ENCODE measurements at places on chromosomes 4 and X. TPM values are rescaled to one million over a fixed set of nuclear protein-coding genes. Genes with fewer than 3 reads are reported as not detected.

The GBA3 gene
- 2.9 TPM for total RNA-seq

The BANK1 gene
- total RNA-seq = 13.3 TPM

The GLOD5 gene
- total RNA-seq = not detected

The ACE2 gene
- 7.2 TPM for total RNA-seq

DNA sequence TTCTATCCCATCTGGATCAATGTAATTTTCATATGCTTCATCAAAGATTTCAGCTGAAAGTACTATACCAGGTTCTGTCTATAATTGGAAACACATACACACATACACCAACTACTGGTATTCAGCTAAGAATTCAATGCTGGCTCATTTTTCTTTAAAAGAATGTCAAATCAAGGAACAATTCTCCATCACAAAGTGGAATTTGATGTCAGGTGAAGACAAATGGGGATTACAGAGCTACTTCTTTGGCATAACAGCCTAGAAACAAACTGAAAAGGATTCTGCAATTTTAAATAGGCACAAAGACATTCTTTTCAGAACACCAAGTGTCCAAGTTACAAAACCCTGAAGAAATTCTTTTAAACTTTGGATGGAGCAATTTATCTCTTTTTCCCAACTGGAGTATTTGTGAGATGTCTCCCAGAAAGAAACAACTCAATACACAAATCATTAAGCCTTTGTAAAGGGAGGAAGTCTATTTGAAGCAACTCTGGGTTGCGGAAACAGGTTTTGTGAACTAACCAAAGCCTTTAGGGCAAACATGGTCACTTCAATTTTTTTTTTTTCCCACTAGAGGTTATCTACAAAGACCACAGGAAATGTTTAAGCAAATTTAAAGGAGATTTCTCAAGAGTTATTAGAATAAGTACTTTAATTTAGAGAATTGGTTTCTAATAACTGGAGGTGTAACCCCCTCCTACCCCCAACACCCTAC is 1.9 kb upstream of the FAM9C start:
- no peak for DNase-seq

DNA sequence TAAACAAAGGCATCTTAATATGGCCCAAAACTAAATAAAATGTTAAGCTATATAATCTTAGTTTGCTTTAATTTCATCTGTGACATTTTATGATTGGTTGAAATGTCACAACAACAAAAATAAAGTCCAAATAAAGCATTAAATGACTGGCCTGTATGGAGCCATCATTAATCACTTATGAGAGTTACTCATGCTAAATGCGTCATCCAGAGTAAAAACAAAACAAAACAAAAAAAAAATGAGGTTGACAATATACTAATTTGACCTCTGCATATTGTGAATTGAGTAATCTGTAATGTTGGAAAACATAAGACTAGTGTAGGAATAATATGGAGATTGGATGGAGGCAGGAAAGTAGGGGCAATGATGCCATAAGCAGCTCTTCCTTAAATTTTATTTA is 139.7 kb downstream of the MAPK10 start:
- no peak for DNase-seq

DNA sequence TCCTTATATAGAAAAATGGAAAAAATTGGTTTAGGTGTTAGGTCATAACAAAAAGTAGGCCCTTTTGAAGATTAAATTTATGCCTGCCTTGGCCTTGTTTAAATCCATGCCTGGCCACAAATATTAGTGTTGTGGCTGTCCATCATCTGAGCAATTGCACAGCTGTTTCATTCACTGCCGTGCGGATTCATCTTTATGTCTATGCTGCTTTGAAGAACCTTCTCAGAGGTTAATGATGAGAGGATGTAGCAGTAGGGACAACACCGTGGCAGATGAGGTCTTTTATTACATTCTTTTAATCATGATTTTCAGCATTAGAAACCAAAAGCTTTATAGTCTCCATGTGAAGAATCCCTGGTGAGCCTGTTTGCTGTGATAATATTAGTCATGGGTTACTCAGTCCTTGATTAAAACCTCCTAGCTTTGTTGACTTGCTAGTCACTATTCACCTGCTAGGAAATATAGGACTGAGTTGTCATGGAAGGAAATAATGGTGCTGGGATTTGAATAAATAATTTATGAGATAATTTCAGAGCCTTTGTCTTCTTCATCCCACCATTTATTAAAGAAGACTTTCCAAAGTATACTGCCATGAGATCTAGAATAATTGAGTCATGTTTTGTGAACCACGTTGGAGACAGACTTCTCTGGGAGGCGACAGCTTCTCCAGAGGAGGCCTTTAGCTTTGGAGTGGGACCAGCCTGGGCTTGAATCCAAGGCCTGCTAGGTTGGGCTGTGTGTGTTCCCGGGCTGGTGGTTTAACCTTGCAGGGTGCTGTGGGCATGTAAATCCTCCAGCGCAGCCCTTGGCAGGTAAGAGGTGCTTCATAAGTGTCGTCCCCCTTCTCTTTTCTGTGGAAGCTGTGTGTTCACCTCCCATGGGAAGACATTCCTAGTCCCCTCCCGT is 53.5 kb downstream of the PTTG2 start:
- no peak for DNase-seq

DNA sequence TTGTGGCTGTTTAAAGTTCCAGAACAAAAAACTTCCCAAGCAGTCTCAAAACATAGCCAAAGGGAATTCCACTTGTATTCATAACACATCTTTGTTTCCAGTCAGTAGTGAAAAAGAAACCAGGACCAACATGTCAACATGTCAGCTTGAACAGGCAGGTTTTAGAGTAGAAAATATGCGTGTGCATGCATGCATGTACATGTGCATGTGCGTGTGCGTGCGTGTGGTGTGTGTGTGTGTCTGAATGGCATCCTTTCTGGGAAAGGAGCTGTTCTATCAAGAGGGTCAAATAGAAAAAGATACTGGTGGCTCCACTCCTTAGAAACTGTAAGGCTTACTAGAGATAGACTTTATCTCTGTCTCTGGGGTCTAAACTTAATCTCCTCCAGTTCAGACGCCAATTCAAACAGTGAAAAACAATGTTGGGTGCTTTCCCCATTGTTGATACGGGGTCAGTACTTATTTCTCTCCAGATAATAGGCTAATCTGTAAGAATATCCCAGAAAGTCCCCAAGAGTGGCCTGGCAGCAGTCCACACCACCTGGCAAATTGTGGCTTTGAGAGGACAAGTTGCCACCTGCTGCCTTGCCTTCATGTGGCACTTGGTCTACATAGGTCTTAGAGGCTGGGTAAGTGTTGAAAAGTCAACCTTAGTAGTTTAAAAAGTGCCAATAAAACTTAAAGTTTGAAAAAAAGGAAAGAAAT is 110.4 kb downstream of the SCD5 start:
- DNase-seq = no peak

DNA sequence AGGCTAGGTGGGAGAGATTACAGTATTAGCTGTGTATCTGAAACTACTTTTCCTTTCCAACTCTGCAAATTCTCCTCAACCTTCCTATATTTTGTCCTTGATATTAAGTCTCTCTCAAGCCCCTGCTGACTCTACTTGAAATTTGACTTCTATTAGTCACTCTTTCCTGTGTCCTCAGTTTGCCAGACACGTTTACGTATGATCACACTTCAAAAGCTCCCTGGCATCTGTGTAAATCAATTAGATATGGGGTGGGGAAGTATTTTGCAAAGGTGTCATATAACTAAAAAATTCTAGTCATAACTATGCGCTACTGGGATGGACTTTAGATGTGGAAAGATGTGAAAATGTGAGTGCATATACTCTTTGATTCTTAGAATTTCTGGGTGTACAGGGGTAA is 67.4 kb upstream of the ARHGAP24 start:
- DNase-seq = no peak

- DNase-seq = no peak
Observed at GRCh38 chr4:181911420-181911819, 331.8 kb upstream of the TENM3 start.

DNA sequence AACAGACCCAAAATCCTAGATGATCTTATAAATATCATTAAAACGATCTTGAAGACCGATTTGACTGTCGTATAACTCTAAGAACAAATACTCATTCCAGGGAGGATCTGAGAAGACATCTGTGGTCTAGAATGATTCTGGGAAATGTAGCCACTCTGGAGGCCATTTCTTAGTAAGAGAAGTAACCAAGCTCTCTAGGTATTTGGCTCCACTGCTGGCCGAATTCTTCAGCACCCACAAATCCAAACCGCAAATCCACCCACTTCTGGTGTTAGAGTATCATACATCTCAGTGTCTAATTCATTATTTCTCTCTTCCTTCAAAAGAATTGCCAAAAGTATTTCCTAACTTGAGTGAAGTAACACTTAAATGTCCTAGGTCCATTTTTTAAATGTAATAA is 23.9 kb downstream of the KLHL5 start:
- peak; percentile 77 for DNase-seq

DNA sequence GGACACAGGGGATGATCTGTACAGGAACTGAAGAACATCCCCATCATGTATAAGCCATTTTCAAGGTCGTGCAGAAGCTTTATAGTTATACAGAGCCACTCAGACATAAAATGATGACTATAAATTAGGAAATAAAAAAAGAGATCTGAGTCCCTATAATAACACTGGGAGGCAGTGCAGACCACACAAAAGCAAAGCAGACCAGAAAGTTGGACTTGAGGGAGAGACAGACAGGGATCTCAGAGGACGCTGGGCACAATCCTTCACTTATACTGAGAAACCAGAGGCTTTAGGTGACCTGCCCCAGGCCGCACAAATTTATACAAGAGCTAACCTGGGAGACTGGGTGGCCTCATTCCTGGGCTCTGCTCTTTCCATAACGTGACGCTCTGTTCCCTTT is 70.5 kb downstream of the HADH start:
- no peak for DNase-seq

- DNase-seq = no peak
Observed at GRCh38 chr4:84484236-84484635, 14.9 kb downstream of the NKX6-1 start.

Data from breast epithelium (tissue), 4 donors.